ENCODE measurements at places on chromosomes 12 and 14. TPM values are rescaled to one million over a fixed set of nuclear protein-coding genes. Genes with fewer than 3 reads are reported as not detected.
A peak's percentile ranks its signal among the peaks of the same experiment; 100 is the strongest.

The GALNT6 gene
- 19.9 TPM for total RNA-seq

The CCDC175 gene
- not detected for total RNA-seq

The POTEG gene
- total RNA-seq, result not detected

The OTX2 gene
- total RNA-seq, result not detected

DNA sequence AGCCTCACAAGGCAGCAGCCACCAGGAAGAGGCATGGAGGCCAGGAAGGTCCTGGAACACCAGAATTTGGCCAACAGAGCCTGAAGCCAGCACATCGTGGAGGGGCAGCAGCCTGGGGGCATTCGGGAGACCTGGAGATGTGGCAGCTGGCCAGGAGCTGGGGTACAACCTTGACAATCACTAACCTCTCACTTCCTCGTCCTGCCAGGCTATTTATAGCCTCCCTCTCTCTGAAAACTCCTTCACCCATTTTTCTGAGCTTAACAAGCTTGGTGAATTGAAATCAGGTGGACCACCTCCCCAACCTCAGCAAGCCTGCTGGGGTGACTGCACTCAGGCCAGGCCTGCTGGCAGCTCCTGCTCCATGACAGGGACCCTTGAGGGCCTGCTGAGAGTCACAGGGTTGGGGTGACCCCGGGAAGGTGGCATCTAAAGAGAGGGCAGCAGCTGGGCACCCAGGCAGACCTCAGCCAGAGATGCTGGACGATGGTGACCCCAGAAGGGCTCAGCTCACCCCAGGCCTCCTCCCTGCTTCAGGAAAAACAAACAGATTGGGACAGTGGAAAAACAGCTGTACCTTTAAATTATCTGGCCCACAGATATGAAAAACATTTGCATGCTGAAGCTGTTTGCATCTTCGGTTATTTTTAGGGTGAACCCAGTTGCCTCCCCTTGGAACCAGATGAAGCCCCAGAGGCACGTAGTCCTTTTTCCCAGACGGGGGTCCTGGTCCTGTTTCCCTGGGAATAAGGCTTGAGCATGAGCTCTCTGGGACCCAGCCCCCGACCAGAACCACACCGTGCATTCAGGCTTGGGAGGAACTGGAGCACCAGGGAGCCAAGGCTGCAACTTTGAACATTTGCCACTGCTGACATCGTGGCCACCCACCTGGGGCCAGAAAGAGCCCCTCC is 67.0 kb downstream of the PITPNM2 start:
- DNase-seq, result no peak

DNA sequence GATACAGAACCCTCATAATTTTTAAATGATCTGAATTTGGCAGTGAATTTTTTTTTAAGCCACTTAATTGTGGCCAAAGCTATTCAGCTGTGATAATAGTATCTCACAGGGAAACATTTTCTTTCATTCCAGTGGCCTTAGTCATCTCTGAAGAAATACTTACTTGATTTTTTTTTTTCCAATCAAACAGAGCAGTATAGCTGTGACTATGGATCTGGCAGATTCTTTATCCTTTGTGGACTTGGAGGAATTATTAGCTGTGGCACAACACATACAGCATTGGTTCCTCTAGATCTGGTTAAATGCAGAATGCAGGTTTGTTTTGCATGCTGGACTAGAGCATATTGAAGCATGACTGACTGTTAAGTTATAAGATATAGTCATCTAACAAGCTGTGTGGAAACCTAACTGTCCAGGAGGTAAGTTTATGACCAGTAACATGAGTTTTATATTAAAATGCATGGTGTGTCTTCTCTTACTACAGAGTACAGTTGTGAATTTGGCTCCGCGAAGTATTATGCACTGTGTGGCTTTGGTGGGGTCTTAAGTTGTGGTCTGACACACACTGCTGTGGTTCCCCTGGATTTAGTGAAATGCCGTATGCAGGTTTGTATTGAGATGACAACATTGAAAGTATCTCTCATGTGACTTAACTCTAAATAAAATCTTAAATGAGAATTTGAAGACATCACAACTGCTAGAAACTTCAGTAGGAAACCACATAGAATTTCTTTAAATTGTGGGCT is 1.9 kb downstream of the SLC25A3 start:
- DNase-seq, result peak; percentile 66

Measured in dermis blood vessel endothelial cell (primary cell).